ENCODE measurements at places on chromosomes 3 and 15.

GRCh38 chr3:152376351-152377183 is 107.8 kb downstream of the MBNL1 start:
- DNase-seq, result no peak

- DNase-seq, result no peak
Measured at GRCh38 chr15:58726867-58727266, 22.6 kb downstream of the ADAM10 start.

GRCh38 chr3:161149529-161149928 is 44.4 kb upstream of the B3GALNT1 start:
- DNase-seq, result peak; percentile 12

- DNase-seq, result no peak
Measured at GRCh38 chr3:133821767-133822638, 16.4 kb downstream of the SRPRB start.

- DNase-seq, result no peak
Measured at GRCh38 chr15:39944726-39945125, 10.8 kb downstream of the EIF2AK4 start.

- DNase-seq, result no peak
Measured at GRCh38 chr3:135806317-135806716, 159.2 kb upstream of the PPP2R3A start.

GRCh38 chr3:70527026-70527425 is 214.6 kb upstream of the MDFIC2 start:
- no peak for DNase-seq

GRCh38 chr3:14225421-14225820 is 46.8 kb downstream of the LSM3 start:
- DNase-seq, result no peak

GRCh38 chr3:51568036-51568435 is 29.5 kb downstream of the RAD54L2 start:
- no peak for DNase-seq

DNA sequence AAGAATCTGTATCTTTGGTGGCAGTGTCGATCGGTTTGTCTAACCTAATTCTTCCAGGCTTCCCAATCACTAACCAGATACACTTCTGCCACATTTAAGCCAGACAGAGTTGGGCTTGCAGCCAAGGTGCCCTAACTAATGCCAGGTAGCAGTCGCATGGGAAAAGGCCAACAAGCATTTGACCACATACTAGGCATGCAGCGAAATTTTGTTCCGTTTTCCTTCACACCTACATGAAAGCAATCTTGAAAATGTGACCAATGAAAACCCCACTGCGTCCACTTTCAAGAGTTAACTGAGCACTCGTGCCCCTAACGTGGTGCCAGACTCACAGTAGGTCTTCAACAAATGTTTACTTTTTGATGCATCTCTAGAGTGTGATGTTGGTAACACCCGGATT is 192.2 kb upstream of the TPM1 start:
- no peak for DNase-seq

DNA sequence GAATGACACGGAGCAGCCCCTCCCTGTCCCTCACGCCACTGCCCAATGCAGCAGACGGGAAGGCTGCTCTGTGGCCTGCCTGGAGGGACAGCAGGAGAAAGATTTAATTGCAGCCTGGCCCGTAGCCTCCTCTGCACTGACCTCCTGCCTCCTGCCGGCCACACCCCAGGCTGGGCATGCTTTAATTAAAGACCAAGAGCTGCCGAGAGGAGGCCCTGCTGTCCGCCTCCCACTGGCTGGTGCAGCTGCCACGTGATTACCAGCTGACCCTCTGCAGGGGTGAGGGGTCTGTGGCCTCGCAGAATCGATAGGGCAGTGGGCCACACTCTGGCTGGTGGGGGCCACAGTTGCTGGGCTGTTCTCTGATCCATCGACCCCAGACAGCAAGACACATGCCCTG is 100.2 kb upstream of the PRR23E start:
- no peak for DNase-seq

DNA sequence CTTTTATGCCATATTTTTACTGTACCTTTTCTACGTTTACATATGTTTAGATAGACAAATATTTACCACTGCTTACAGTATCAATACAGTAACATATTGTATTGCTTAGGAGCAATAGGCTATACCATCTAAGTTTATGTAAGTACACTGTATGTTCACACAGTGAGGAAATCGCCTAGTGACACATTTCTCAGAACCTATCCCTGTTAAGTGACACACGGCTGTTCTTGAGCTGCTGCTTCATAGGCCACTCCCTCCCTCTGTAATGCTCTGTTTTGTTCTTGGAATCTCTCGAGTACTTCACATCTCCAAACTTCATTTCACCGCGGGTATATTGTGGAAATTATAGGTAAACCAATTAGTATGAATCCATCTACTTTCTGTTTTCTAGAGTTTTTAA is 13.4 kb upstream of the SELENOT start:
- no peak for DNase-seq

DNA sequence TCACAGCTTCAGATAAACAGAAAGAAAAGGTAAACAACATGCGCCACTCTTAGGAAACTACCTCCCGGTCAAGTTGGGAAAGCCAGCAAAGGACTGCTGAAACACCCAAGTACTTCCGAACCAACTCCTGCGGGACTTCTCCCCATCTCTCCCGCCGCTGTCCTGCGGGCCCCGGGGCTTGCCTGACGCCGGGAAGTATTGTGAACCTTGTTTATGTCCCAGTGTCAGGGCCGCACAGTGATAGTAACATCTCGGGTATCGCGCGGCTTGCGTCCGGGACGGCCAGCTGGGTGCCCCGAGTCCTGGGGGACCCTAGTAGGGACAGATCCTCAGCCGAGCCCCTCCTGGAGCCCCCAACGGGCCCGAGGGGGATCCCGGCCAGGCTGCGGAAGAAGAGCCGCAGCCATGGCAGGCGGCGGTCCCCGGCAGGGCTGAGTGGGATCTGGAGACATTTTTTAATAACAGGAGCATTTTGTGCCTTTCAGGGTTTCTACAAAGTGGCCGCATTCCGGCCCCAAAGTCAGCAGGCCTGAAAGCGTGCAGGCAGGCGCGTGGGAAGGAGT is 756 bp downstream of the CLPX start:
- DNase-seq, result peak; percentile 70

DNA sequence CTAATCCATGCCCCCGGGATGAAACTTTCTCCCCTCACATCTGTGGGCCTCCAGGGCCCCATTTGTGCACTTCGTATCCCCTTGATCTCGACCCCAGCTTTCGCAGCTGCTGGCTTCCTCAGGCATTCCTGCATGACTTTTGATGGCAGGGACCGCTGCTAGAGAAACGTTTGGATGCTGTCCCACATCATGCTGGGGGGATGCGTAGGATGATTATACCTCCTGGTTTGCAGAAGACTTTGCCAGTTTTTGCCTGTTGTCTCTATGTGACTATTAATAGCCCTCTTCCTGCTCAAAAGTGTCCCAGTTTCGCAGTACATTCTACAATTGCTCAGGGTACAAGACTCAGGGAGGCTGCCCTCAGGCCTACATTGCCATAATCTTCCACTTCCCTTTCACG is 10.4 kb upstream of the KCNAB1 start:
- no peak for DNase-seq

DNA sequence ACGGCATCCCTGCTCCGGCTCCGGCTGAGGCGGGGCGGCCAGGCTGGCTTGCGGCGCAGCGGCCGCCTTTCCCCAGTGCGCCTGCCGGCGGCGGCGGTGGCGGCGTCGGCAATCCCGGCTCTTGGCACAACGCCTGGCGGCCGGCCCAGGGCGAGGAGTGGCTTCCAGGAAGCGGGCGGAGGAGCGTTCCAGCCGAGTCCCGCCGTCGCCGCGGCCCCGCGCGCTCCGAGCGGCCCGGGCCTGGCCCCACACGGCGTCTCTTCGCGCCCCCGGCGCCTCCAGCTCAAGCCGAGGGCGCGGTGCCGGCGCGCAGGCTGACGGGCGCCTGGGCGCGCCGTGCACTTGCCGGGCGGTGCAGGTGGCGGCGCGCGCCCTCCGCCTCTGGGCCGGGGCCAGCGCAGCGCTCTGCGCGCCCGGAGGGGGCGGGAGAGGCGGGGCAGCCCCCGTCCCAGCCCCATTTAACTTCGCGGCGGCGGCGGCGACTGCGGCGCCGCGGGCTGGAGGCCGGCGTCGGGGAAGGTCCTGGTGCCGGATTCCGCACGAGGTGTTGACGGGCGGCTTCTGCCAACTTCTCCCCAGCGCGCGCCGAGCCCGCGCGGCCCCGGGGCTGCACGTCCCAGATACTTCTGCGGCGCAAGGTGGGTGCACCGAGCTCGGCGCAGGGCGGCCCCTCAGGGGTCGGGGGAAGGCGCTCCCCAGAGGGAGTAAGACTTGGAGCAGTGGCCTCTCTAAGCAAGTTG is at the start of gene ADAMTSL3:
Gene ADAMTSL3, plus strand, starts transcription at position 485 of the 740 bp plus-strand sequence. CDS start 1,639 bp downstream, outside the sequence.
- DNase-seq, result peak; percentile 62

GRCh38 chr15:29324746-29325145 is 55.1 kb upstream of the NSMCE3 start:
- no peak for DNase-seq

- no peak for DNase-seq
Measured at GRCh38 chr15:55319537-55320237, 665 bp downstream of the PIGB start.

GRCh38 chr3:11568503-11569155 is 75.1 kb downstream of the VGLL4 start:
- no peak for DNase-seq

DNA sequence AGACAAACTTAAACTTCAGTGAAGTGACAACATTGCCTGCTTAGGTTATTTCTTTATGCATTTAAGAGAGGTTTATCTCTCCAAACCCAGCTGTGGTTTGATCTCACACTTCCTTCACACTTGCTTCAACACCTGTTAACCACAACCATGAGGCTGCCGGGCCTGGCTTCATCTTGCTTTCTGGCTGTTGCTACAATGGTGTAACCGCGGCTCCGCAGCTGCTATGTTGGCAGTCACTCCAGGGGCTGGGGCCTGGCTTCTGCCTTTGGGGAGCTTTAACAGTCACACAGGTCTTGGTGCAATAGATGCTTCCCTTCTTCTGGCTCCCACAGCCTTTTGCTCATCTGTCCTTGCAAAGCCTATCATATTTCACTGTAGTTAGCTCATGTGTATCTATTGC is 72.9 kb upstream of the MNS1 start:
- DNase-seq, result no peak

GRCh38 chr3:160180581-160181216 is 44.5 kb upstream of the C3orf80 start:
- peak; percentile 17 for DNase-seq

DNA sequence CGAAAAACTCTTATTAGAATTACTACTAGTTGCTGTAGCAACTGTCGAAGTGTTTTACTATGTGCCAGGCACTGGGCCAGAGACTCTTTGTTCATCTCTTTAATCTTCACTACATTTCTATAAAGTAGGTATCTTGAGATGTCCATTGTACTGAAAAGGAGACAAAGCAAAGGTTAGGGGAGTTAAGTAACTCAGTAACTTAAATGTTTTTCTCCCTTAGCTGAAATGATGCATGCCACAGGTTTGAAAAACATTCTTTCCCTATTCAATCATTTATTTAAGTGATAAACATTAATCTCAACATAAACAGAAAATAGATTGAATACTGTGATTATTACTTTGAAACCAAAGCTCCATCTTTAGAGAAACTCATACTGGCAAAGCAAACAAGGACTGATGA is 776.2 kb downstream of the FHIT start:
- no peak for DNase-seq

DNA sequence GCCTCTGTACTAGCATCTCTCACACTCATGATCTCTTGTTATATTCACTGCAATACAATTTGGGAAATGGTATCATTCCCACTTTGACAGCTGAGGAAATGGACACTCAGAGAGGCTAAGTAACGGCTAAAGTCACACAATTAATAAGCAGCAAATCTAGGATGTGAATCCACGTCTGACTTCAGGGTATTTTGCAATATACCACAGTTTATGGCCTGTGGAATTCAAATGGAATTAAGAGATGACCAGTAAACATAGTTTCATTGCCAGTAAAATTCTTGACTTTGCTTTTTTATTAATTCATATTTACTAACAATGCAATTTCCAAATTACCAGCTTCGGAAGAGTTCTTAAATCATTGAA is 61.1 kb downstream of the CCNL1 start:
- DNase-seq, result no peak

DNA sequence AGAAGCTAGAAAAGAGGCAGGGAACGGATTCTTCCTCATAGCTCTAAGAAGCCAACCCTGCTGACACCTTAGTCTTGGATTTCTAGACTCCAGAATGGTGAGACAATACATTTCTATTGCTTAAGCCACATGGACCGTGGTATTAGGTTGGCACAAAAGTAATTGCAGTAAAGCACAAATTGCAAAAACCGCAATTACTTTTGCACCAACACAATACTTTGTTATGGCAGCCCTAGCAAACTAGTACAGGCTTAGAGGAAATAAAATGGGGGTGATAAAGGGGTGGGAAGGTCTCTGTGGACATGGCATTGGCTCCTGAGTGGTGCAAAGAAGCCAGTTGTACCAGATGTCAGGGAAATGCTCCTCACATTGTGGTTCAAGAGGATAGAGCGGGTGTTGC is 56.0 kb downstream of the SLC7A14 start:
- no peak for DNase-seq

- no peak for DNase-seq
Measured at GRCh38 chr15:45919806-45920205, 285.0 kb downstream of the SQOR start.

DNA sequence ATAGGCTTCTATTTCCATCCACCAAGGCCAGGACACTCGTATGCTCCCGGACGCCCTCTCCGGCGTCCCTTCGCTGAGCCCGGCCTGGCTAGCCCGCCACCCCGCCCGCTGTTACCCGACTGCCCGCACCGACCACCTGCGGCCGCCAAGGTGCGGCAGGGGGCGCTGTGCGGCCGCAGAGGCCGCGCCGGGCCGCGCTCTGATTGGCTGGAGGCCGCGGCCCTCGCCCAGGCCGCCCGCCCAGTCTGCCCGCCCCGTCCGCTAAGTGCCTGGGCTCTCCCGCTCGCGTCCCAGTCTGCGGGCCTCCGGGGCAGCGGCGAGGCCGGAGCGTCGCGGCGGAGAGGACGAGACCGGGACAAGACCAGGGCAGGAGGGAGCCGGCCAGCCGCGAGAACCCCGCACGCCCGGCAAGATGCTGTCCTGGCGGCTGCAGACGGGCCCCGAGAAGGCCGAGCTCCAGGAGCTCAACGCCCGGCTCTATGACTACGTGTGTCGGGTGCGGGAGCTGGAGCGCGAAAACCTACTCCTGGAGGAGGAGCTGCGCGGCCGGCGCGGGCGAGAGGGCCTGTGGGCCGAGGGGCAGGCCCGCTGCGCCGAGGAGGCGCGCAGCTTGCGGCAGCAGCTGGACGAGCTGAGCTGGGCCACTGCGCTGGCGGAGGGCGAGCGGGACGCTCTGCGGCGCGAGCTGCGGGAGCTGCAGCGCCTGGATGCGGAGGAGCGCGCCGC is at the start of gene SYNM:
Gene SYNM, plus strand, starts transcription at position 293 of the 726 bp plus-strand sequence. Its CDS starts 120 bp downstream, at position 413.
- peak; percentile 98 for DNase-seq

DNA sequence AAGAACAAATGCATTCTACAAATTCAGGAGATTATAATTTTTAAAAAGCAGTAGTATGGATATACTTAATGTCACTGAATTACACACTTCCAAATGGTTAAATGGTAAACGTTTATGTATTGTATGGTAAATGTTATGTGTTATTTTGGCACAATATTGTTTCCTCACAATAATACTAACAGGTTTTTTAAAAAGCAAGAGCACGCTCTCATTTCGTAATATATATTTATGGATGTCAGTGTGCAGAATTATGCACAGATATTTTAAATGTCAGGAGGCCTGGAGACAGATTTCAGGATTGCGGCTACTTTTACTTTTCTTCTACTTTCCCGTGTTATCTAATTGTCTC is 533 bp downstream of the ZNF445 start:
- DNase-seq, result no peak

All from SK-N-SH (cell line).